AG08396 (cell line): ENCODE measurements at places on chromosomes 11 and 22.

GRCh38 chr22:45709060-45709739, 37.6 kb downstream of the ATXN10 start:
- DNase-seq: peak; percentile 46

- no peak for DNase-seq
These were observed 176.1 kb downstream of the LRRC4C start for GRCh38 chr11:41283191-41283930.

GRCh38 chr11:33065445-33066178, 26.2 kb downstream of the TCP11L1 start:
- peak; percentile 62 for DNase-seq

- no peak for DNase-seq
These were observed 339.2 kb downstream of the NXPE2 start for GRCh38 chr11:115017529-115017928.

DNA sequence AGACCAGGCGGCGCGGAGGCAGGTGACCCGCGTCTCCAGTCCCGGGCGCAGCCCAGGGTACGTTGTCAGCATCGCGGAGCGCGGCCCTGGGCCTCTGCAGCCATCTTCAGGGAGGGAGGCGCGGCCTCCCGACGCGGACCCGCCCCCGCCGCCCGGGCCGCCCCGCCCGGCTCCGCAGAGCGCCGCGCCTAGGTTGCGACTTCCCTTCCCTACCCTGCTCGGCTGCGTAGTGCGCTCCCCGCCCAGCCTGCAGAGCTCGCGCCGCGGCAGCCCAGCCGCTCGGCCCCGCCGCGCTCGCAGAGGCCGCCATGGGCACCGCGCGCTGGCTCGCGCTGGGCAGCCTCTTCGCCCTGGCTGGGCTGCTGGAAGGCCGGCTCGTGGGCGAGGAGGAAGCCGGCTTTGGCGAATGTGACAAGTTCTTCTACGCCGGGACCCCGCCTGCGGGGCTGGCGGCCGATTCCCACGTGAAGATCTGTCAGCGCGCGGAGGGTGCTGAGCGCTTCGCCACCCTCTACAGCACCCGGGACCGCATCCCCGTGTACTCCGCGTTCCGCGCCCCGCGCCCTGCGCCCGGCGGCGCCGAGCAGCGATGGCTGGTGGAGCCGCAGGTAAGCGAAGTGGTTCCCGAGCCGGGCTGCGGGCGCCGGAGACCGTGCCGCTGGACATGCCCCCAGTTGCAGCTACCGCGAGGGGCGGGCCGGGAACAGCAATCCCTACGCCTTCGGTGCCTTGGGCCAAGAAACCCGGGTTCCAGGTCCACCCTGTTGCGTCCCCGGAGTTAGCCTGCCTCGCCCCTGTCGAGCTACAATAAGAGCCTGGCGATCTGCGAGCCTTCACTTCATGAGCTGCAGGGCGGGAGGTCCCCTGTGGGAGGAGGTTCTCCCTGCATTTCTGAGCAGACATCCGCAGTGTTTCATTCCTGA, at the start of gene ENDOD1:
ENDOD1 (plus strand) TSS at position 227 of the 923 bp plus-strand sequence; CDS start at position 309, 82 bp downstream.
- DNase-seq: peak; percentile 95

DNA sequence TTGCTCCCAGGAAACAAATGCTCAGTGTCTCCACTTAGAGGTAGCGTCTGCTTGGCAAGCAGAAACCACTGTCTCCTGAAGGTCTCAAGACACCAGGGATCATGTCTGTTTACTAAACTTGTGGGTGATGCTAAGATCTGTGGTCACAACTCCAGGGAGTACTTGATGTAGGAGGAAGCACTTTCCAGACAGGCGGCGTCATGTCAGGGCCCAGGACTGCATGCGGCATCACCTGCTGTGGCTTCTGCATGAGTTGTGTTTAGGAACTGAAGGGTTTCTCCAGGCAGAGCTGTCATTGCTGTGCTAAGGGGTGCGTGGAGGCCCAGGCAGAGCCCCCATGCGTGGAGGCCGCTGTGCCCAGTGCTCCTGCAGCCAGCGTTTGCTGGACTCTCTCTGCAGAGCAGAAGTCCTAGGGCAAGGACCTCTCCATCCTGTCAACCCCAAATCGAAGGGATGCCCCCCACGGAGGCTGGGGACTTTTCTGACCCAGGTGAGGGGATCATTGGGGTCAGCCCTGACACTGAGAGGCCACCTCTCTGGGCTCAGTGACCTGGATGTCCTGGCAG, 8.1 kb upstream of the PANX2 start:
- no peak for DNase-seq

DNA sequence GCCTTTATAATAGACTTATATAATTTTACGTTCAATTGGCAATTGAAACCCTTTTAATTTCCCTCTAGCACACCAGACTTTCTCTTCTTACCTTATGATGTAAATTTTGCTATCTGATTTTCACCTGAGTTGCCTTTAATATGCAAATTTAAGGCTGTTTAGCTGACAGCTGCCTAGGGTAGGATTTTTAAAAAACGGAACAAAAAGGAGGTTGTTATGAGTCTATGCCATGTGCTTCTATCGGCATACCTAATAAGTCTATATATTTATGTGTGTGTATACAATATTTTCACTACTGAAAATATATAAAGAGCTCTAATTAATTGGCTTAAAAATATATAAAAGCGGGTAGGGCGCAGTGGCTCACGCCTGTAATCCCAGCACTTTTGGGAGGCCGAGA, 11.8 kb upstream of the SELENOH start:
- no peak for DNase-seq

DNA sequence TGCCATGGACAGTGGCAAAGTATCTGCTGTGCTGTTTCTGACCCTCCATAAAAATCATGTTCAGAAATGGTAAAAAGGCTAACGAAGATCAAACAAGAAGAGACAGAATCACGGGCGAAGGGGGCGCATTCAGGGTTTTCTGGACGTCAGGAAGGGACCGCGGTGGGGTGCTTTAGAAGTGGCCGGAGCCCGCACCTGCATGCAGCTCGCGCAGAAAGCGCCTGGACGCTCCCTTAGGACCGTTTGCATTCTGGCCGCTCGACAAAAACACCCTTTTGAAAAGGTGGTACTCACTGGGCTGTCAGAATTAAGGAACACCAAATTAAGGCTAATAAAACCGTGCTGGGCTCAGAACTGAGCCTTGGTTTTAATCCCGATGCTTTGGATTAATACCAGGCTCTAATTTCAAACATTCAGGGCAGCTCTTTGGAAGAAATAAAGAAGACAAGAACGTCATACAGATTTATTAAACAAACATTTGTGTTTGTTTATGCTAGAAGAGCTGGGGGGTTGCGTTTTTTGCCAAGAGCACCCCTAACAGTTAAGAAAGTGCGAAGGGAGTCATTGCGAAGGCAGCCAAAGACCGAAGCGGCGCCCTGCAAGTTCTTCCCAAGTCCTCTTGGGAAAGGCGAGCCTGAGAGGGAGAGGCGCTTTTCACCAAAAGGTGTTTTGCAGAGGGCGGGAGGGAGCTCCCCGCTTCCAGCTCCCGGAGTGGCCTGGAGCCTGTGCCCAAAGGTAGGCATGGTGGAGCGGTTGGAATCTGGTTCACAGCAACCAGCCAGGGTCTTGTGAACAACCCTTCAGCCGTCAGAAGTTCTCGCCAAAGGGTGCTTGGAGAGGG, 47.7 kb upstream of the DBX1 start:
- DNase-seq: no peak

DNA sequence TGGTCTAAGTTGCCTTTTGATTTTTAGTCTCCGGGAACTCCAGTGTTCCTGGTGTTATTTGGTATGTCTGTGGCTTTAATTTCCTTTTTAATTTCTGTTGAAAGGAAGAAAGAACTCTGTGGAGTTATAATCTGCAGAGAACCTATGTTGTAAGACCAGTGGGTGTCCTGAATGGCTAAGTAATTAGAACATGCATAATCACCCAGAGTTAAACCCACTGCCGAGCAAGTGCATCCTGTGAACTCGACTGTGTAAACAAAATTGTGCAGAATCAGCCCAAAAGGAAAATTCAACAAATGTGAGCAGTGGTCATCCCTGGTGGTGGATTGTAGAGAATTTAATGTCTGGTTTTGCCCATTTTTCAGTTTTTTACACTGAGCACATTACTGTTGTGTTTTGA, 162.5 kb downstream of the COMMD9 start:
- no peak for DNase-seq

GRCh38 chr11:129273944-129274711, 82.0 kb upstream of the ARHGAP32 start:
- DNase-seq: no peak

GRCh38 chr11:66686100-66686785, 8.6 kb upstream of the RBM4B start:
- no peak for DNase-seq

GRCh38 chr11:128632141-128632791, 44.9 kb upstream of the ETS1 start:
- peak; percentile 60 for DNase-seq

DNA sequence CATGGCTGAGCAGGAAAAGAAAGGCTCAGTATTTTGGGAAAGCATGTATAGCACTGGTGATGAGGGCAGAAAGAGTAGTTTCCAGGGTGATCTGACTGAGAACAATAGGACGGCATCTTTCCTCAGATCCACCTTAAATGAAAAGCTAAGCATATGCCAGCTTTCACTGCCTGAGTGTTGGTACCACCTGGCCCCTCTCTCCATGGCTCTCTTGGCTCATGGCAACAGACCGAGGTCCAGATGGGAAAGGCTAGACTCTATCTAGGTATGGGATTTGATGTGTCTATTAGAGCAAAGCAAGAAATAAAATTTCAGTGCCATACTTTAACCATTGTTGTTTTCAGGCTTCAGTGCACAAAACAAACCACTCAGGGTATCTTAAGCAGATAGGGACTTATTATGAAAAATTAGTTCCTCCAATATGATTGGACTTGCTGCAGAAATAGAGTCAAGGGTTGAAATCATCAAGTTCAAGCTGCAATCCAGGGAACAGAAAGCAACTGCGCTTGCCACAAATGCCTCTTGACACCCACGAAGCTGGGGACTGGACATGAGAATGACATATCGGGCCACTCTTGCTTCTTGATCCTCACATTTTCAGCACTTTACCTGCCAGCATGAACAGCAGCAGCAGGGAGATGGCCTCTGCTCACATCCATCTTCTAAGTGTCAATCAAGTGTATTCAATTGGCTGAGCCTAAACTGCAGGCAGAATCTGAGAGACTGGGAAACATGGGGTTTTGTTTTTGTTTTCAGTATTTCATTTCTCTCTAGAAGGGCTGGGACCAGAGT, 64.0 kb upstream of the SNX19 start:
- DNase-seq: no peak

GRCh38 chr11:3041699-3042441, 15.4 kb downstream of the CARS1 start:
- DNase-seq: no peak

DNA sequence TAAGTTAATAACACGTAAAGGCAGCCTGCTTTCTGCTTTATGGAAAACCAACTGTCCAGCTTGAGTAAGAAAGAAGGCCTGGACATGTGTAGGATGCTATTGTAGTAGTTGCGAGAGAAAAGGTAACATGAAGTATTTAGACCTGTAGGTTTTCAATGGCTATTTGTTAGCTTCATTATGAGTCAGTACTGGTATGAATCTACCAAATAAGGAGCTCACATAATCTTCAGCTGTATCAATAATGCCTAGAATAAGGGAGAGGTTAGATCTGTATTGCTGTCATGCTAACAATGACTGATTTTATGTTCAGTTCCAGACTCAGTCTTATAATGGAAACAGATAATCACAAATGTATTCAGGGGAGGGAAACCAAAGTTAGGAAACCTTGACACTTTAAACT, 550.3 kb downstream of the CNTN5 start:
- no peak for DNase-seq

DNA sequence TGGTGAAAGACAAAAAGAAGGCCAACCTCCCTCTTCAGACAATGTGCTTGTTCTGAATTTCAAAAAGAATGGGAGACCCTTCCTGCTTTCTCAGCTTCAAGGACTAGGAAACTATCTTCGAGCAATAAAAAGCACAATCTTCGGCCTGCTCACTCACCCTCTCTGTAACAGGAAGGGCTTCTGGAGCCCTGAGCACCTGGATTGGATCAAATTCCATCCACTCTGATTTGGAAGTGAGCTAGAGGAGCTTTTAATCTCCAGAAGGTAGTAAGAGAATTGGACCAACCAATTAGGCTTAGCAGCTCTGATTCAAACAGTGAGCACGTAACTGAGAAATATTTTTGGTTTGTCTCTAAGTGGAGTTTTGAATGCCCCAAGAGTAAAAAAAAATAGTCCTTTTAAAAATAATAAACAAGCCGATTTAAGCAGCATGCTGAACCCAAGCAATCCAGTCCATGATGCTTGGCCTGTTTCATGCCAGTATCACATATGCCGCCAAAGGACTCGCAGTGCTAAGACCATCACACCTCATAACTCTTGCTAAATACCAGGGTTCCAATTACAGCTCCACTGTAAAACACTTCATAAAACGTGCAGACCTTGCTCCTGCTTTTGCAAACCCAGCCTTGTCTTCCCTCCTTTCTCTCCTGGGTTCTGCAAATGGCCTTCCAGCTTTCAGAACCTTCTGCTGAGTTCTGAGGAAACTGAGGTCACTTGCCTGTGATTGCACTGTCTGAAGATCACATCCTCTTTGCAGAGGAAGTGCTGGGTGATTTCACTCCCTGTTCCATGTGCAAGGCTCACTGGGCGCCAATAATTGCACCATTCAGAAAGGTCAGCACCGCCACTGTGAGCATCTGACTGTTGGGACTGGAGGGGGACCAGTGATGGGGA, 74.4 kb downstream of the SLC1A2 start:
- DNase-seq: no peak

DNA sequence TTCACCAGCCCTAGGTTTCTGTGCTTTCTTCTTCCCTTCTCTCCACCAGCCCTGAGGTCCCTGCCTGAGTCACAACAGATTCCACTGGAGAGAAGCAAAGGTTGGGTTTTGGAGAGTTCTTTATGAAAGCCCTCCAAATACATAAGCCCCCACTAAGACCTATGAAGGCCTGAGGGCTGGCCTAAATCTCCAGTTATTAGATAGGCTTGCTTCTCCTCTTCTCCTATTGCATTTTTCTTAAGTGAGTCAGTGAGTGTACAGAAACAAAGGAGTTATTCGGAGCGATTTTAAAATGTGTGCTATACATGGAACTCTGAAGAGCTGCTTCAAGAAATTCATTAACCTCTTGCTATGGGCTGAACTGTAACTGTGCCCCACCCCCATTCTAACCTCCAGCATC, 1057.3 kb downstream of the OPCML start:
- DNase-seq: no peak

DNA sequence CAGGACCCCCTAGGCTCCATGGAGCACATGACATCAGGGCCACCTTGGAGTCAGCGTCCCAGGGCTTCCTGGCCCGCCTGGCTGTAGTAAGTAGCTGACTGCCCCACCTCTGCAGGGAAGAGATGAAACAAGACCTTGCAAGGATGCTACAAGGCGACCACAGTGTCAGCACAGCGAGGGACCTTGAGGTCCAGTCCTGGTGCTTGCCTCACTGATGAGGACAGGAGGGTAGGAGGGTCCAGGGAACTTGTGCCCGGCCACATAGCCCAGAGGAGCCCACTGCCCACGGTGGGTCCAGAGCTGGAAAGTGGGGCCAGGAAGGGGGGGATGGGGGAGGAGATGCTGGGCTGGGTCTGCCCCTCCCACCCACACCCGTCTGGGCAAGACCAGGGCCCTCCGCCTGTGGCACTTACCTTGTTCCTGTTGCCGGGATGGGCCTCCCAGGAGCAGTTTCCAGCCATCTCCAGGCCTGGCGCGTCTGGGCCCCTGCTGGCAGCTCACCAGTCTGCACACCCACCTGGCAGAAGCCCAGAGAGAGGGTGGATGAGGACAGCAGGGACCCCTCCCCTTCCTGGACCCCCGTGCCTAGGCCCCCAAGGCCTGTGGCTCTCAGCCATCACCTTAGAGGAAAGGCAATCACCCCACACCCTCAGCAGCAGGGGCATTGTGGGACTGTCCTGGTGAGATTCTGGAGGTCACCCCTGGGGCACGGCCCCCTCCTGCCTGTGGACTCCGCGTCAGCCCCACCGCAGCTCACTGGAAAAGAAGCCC, 3.4 kb downstream of the MRGPRF start:
- no peak for DNase-seq
